ENCODE measurements at places on chromosomes 5 and 9.

DNA sequence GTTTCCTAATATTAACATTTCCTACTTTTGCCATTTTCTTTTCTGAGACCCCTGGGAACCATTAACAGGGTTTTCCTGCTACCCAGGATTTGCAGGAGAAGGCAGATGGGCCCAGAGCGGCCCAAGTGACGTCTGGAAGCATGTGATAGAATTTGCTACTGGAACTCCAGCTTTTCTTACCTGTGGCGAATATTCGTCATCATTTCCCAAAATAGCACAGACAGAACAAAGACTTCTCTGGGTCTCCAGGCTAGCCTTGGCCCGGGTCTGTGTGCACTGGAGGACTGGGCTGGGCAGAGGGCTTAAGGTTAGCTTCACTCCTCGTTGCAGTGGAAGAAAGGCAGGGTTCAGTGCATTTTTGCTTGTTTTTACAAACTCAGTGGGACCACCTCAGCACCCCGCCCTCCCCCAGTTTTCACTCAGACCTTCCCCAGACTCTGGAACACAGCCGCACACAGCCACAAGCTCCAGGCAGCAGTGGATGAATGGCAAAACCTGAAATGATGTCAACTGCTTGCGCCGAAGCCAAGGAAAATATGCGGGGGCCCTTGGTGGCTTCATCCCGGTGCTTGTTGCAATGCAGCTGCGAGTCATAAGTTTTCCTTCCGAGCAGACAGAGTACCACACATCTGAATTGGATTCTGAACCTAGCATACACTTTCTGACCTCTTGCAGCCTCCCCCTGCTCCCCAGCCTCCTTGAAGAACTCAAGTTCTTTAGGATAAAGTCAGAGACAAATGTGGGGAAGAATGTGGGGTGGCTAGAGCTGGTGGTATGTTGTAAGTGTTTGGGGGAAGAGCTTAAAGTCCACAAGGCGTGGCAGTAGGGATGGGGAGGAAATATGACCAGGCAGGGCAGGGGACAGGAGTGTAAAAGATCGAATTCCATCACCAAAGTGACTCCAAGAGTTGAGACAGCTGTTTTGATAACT, 586.0 kb downstream of the CCDC171 start:
- no peak for DNase-seq

DNA sequence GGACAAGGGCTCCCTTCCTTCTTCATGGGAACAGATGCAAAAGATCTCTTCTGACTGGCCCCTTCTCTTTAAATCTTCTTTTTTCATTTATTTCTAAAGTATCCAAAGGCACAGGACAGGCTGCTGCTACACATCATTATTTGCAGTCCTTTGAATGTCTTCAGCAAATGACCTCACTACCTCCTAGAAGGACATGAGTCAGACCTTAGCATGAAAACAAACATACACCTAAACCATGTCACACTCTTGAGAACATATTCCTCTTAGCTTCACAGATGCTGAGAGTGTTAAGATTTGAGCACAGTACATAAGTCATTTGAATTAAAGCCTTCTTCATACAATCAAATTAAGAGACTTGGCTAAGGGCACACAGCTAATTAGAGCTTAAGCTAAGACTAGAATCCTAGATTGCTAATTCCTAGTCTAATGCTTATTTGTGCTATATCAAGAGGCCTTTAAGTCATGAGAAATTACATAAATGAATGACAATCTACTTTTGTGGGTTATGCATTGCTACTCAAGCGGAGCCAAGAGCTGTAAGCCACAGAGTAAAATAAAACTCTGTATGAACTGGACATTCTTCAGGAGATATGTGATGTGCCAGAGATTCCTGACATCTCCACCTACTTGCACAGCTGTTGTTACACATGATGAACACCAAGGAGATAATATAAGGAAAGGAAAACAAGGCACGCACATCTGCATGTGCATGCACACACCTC, 109.1 kb upstream of the PTGER4 start:
- DNase-seq, result no peak

DNA sequence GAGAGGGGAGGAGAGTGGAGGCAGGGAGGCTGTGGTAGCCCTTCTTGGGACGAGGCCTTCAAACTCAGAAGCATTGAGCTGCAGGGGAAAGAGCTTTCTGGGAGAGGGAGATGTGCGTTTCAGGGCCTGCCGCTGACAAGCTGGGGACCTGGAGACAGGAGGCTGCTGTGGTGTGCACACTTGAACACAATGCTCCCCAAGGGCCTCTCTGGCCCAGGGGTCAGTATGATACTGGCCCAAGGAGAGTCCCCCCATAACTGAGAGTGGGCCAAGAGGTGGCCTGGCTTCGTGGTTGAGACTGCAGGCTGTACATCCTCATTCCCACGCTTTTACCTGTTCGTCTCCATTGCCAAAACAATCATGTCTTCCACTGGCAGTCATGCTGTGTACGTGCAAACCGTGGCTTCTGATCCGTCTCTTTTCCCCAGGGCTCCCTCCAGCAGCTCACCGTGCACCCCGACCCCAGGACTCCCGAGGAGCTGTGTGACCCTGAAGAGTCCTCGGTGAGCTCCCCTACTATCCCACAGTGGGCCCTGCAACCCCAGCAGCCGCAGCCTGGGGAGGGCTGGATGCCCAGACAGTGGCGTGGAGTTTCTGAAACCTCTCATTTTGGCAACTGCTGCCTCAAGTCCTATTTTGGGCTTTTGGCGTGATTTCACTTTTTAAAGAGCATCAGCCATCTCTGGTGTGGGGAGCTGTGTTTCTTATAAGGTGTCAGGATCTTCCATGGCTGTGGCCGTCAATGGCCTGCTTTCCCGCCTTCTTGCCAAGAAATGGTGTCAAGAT, 43.4 kb downstream of the COL15A1 start:
- no peak for DNase-seq

DNA sequence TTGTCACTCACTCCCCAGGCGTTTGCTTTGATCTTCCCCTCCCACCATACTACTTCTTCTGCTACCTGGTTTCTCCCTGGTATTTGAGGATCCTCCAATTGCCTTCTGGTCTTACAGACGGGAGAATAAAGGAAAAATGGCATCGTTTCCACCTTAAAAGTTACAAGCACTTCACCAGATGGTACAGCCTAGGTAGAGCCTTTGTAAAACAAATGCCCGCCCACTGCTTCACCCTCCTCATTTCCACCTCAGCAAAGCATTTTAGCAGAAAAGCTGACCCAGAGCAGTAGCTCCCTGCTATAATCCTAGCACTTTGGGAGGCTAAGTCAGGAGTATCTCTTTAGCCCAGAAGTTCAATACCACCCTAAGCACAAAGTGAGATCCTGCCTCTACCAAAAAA, 5.1 kb upstream of the ANXA2R start:
- DNase-seq, result no peak

DNA sequence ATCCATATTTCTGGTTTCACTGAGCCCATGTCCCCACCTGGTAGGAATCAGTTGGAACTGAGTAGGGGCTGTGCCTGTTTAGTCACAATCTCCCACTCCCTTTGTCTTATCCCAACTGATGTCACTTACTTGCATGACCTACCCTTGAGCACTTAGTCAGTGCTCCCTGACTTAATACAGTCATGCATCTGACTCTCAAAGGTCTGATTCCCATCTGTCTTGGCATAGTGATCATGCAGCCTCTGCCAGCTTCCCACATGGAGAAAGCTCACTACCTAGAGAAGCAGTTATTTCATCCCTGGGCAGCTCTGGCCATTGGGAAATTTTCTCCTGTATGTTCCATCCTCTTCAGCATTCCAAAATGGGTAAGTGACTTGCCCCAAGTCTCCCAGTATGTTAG, 24.8 kb downstream of the ABLIM3 start:
- DNase-seq, result no peak

GRCh38 chr9:8616414-8616813, 816.8 kb upstream of the DMAC1 start:
- no peak for DNase-seq

GRCh38 chr9:130195638-130196037, 23.4 kb downstream of the NCS1 start:
- DNase-seq, result no peak

GRCh38 chr5:157651623-157652376, 438 bp downstream of the SOX30 start:
- DNase-seq, result peak; percentile 64

DNA sequence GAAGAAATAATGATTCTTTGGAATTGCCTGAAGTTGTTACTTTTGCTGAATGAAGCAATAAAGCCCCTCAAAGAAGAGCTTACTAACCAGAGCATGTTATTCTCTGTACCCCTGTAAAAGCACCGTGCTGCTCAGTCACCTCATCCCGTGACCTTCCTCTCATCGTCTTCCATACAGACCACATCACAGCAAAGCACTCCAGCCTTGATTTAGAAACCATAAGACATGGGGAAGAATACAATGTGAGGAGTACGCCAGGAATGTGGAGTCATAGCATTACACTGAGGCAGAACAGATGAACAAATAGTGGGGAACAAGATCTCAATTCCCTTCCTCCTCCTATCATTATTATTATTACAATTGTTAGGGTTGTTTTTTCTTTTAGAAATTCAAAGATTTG, 49.1 kb downstream of the ERAP1 start:
- no peak for DNase-seq

DNA sequence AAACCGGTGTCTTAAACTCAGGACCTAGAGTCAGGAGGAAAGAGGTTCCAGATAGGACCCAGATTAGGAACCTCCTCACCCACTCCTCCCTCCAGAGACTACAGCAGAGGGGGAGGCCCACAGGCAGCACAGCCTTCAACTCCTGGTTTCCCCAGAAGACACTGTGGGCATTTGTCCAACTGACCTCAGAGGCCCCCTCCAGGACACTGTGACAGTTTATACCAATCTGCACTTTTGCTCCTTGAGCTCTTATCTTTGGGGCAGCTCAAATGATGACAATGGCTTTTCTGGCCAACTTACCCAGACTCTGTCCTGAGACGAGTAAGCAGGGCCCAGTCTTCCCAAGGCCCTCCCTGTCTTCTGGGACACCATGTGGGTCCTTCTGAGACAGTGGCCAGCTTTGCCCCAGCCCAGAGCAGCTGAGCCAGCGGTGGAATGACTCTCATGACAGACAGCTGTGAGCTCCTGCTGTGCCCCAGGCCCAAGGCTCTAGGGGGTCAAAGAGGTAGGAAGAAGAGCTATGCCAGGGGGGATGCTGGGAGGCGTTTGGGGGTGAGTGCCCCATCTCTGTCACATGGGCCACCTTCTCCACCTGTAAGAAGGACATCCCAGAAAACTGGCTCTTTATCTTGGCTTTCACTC, 14.3 kb downstream of the OR2V2 start:
- no peak for DNase-seq

DNA sequence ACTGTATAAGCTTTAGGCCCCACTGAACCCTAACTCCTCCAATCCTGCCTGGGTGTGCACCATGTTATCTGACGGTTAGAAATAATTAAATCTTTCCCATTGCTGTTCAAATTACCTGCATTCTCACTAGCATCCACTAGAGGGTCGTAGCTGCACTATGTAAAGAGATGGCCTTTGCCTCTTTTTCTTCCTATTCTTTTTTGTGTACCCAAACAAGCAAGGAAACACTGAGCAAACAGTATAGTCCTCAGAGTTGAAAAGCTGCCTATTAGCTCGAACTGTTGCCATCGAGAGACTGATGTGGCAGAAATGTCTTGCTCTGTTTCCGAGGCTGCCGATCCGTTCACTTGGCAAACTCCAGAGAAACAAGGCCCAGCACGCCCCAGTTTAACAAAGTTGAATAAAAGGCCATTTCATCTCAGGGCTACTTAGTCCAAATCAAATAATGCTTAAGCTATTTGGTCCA, 163.8 kb upstream of the TRPM3 start:
- DNase-seq, result no peak

GRCh38 chr5:176778921-176779465, 31.4 kb upstream of the UNC5A start:
- no peak for DNase-seq

- no peak for DNase-seq
These were observed 104.5 kb downstream of the HMHB1 start for GRCh38 chr5:143916451-143916850.

DNA sequence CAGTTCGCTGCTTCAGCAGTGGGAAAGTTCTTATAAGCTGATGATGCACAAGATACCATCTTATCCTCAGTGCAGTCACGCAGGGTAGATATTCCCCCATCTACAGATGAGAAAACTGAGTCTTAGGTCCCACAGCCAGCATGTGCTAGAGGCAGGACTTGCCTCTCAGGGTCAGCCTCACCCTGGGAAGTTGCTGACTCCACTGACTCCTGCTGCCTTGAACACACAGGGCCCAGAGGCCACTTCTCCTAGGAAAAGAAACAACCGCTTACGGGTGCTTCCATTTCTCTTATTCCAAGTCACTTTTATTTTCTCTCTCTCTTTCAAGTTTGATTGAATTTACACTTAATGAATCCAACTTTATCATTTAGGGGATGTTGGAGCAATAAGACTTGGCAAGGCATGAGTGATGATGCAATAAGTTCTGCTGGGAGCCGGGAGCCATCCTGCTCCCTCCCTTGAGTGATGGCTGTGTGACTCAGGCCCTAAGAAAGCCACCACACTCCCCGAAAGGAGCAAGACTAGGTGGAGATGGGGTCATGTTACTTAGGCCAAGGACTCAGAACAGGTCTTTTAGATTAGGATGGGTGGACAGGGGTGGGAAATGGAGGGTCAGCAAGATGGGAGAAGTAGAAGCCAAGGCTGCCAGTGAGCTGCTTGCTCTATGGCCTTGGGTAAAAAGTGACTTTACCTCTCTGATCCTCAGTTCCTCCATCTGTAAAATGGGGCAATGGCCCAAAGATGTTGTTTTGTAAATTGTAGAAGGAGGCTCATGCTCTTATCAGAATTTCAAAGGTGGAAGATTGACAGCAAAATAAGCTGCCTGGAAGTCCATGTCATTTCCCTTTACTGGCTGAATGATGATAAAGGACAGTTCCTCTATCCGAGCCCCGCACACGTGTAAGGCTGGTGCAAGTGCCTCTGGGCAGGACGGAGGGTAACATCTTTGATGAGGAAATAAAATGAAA, 67.4 kb upstream of the ZNF618 start:
- no peak for DNase-seq
